ENCODE measurements at places on chromosomes 6 and 20.

- DNase-seq = no peak
Observed at GRCh38 chr6:143929975-143930374, 65.7 kb downstream of the ZC2HC1B start.

GRCh38 chr6:132690678-132691077, 23.2 kb downstream of the VNN1 start:
- DNase-seq = no peak

DNA sequence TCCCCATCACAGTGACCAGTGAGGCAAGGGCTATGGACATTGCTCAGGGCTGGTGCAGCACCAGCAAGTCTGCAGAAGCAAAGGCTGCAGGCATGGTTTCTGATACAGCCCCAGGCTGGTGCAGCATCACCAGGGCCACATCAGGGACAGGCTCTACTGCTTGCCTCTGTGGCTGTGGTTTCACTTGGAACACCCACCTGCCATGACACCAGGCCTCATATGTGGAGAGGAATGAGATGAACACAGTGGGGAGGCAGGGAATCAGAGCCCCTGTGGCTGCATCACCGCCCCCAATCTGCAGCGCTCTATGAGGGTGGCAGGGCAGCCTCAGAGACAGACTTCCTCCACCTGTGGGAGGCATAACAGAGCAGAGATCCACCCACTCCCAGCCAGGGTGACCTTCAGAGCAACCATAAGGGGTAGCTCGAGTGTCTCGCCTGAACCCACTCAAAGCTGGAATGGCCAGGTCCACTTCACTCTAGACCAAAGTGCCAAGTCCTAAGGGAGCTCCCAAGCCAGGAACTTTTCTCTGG, 7.9 kb downstream of the RING1 start:
- DNase-seq = no peak

- no peak for DNase-seq
Observed at GRCh38 chr6:15048367-15048766, 197.5 kb upstream of the JARID2 start.

DNA sequence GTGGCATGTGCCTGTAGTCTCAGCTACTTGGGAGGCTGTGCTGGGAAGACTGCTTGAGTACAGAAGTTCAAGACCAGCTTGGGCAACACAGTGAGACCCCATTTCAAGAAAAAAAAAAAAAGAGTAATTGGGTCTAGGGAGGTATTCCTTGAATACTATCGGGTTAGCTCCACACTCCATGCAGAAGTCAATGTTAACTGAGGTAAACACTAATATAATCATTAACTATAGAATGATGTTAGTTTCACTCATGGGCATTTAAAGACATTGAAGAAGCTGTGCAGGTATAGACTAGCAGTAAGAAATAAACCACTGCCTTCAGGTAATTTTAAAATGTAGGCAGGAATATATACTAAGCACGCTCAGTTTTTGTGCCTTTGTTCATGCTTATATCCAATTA, 32.6 kb downstream of the MDN1 start:
- DNase-seq = no peak

DNA sequence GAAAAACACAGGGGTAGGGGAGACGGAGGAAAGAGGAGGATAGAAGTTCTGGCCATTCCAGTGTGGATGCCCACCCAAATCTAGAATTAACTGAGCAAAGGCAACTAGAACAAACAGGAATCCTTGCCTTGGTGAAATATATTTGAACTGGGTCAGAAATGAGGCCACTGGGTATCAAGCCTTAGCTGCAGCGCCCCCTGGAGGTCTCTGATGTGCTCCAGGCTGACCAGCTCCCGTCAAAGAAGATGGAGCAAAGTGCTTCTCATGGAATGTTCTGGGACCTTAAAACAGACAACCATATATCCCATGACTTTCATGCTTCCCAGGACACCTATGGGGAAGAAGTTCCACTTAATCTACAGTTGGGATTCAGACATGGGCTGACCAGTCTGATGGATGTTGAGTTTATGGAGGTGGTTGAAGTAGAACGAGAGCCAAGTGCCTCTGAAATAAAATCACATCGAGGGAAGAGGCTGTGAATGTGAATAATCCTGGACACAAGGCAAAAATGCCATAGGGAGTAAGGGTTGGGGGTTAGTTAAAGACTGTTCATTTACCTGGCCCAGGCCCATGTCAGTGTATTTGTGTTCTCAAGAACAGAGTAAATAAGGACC, 50.4 kb downstream of the HLA-DPB1 start:
- peak; percentile 32 for DNase-seq

GRCh38 chr20:49432550-49432949, 49.9 kb downstream of the KCNB1 start:
- no peak for DNase-seq

DNA sequence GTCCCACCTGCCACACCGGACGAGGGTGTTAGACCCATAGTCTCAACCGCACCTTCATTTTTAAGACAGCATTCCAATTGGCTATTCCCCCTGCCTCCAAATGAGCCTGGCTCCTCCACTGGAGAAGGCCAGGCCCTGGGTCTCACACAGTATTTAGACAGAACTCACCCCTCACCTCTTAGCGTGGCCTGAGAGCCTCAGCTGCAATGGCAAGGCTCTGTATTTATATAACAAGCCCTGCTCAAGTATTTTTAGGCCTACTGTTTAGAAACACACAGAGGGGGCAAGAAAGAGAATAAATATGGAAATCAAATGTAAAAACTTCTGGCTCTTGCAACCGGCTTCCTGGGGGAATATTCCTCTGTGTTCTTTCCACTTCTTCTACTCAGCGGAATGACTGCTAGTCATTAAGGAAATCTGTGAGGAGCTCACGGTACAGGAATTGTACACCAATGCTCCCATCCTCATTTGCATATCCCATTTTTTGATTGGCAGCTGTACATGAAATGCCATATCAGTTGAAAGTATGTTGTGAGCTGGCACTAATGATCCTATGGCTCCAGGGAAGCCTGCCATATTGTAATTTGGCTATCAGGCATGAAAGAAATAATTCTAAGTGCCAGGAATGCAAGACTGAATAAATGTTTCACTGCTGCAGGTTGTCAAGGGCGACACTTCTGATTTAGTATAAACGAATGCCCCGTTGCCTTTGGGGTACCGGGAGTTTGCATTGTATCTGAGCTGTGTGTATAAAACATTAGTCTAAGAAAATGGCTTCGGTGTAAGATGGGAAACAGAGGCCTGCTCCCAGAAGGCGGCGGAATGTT, 207.5 kb downstream of the ZNF217 start:
- no peak for DNase-seq

DNA sequence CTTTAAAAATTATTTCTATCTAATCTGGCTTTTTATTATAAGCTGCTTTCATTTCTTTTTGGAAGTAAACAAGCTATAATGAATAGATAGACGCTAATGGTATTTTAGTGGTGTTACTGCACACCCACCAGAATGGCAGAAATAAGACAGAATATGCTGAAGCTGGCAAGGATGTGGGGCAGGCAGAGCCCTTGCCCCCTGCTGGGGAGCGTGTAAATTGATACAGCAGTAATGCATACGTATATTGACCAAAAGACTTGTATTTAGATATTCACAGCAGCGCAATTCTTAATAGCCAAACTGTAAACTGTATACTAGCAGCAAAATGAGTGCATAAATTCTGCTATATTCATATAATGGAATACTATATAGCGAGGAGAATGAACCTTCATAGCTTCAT, 35.3 kb downstream of the TMEM181 start:
- no peak for DNase-seq
